CD4-positive, alpha-beta T cell treated with Interleukin-12 subunit alpha and Interleukin-12 subunit beta, for 1 hour (primary cell): ENCODE measurements at places on chromosomes 7 and 10.

- DNase-seq: no peak
These were observed 65.2 kb upstream of the EMX2 start for GRCh38 chr10:117477211-117477947.

DNA sequence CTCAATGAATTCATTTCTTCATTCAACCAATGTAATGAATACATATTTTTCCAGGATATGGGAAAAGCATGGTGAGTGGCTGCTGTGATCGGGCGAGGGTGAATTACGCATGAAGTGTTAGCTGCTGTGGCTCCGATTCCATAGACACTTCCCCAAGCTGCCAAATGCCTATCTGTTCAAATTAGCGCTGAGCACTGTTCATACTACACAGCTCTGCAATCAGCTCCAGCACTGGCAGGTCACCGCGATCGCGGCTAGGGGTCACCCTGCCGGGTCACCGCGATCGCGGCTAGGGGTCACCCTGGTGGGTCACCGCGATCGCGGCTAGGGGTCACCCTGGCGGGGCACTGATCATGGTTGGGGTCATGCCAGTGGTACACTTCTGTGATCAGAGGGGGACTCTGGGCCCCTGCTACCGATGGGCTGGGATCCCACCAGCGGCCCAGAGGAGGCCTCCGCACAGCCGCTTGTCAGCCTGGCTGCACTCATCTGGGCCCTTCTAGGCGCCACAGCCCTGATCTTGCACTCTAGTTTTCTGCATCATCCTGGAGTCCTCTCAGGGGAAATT lies 49.3 kb downstream of the JAKMIP3 start:
- DNase-seq: no peak

GRCh38 chr7:47383072-47383471 lies 198.8 kb downstream of the TNS3 start:
- no peak for DNase-seq

DNA sequence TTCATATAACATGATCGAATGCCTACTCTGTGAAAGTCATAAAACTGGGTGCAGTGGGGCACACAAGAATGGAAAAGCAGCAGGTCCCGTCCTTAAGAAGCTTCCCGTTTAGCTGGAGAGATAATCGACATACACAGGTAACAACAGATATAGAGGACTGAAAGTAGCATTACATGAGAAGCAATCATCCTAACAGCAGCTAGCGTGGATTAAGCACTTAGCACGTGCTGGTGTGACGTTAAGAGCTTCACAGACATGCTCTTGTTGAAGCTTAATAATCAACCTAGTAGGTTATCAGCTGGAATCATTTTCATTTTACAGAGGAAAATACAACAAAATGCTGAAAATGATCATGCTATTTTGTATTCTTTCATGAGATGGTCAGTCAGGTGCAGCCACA lies 184.8 kb downstream of the GPAM start:
- no peak for DNase-seq

DNA sequence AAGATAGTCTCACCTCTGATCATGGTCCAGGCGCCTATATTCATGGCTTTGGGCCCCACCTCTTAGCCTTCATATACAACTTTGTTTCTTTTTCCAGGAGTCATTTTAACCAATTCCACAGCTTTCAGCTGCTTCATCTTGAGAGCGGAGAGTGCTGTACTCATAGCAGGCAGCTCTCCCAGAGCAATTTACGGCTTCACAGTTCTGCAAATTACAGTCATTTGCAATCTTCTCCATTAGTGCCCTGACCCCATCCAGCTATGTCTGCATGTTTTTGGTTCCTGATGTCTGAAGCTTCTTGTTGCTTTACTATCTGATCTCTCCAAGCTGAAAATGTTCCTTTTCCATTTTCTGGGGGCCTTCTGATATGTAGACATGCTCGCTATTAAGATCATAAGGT lies 18.0 kb upstream of the MEST start:
- no peak for DNase-seq

GRCh38 chr10:67098461-67098860 lies 172.6 kb downstream of the LRRTM3 start:
- DNase-seq: no peak

GRCh38 chr7:127904670-127904985 lies 126.6 kb downstream of the LRRC4 start:
- no peak for DNase-seq

GRCh38 chr10:110841767-110842267 lies 29.9 kb upstream of the PDCD4 start:
- DNase-seq: no peak

DNA sequence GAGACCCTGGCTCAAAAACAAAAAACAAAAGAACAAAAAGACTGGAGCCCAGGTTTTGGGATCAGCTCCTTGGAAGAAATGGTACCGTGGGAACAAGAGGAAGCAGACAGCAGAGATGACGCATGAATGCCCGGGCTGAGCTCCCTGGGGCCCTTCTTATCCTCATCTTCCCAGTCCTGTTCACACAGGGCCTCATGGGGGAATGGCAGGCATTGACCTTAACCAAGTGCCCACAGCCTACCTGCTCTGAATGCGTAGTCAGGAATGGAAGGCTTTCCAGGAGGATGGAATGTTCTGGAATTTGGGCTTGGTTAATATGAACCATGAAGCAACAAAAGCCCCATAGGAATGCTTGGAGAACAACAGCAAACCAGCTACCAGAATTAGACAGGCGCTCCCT lies 154.7 kb downstream of the PRPF18 start:
- no peak for DNase-seq

GRCh38 chr7:44448922-44449583 lies 41.4 kb downstream of the NUDCD3 start:
- no peak for DNase-seq

GRCh38 chr7:22725585-22725984 lies 1.4 kb upstream of the IL6 start:
- no peak for DNase-seq

DNA sequence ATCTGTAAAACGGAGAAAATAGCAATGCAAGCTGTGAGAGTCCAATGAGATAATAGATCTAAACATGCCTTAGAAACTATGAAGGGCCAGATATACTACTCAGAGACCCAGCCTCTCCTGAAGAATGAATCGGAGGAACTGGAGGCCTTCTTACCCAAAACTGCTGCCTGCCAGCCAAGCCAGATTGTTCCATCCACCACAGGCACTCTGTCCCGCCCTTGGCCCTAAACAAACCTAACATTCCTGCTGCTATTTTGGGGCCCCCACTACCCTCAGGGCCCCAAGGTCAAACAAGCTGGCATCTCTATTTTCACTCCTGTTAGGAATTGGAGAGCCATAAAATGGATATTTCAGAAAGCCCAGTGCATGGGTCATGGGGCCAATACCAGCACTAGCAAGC lies 48.0 kb upstream of the HMX3 start:
- no peak for DNase-seq
